Caudate nucleus (tissue), 63 donors: ENCODE measurements at places on chromosomes 4 and X.

- no peak for DNase-seq
Measured at GRCh38 chr4:5082376-5082775, 31.1 kb downstream of the STK32B start.

DNA sequence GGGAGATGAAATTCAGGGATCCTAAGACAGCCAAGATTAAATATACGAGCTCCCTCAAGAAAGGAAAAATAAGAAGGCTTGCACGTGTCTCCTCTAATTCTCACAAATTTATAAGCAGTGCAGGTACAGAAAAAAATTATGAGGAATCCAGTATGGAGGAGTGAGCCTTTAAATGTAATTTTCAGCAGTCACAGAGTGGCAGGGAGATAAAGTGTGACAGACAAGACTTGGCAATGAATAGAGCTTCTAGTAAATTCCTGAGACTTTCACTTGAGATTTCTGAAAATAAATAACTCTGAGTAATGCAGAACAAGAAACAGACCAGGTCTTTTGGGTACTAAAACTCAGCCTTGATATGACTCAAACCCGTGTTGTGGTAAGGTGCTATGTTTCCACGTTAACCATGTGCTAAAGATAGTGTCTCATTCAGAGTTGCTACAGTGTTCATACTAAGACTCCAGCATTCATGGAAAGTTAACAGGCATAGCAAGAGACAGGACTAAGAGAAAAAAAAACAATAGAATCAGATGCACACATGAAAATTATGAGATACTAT, 119.8 kb downstream of the SPOCK3 start:
- DNase-seq: no peak

- DNase-seq: no peak
Measured at GRCh38 chrX:148314876-148315275, 185.5 kb upstream of the AFF2 start.

DNA sequence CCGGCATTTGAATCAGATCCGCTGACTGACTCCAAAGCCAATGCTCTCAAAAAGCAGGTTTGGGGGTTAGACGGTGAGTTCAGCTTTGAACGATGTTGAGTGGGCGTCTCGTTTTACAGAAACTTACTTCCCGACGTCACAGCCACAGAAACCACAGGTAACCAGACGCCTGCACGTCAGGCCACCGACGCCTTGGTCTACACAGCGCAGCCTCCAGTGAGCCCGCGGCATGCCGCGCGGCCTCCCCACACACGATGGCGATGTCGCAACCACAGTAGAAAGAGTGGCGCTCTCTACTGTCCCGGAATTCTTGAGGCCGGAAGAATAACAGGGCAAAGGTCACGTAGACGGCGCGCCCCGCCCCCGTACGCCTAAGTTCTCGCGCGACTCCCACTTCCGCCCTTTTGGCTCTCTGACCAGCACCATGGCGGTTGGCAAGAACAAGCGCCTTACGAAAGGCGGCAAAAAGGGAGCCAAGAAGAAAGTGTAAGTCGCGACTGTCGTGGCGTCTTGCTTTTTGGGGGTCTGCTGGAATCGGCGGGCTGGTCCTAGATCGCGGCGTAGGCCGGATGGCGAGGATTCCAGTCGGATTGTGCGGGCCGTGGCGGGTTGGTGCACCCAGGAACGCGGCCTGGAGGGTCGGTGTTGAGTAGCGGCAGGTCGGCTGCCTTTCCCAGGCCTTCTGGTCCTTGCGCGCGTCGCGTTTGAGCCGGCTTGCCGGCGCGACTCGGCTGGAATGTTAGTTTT, at the start of gene RPS3A:
Gene RPS3A (plus strand): TSS at position 400 of the 747 bp plus-strand sequence. CDS start 25 bp downstream, at position 425.
- DNase-seq: peak; percentile 96

GRCh38 chr4:185256446-185256845, 47.0 kb downstream of the SNX25 start:
- no peak for DNase-seq

GRCh38 chr4:111933703-111934102, 211.6 kb upstream of the FAM241A start:
- DNase-seq: no peak

DNA sequence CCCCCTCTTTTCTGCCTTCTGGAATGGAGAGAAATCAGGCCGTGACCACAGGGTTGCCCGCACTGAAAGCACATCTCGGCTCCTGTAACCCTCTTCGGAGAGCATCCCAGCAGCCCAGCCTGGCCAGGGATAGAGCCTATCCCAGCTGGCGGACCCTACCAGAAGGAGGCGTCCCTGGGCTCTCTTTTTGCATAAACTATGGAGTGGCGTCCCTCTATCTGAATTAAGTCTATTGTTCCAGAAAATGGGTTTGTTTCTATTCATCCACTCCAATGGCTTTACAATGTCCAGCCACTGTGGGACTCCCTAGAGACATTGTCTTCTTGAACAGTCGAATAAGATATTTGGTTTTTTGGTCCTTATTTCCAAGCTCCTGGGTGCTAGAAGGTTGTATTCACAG, 689 bp upstream of the NHSL2 start:
- DNase-seq: no peak

- DNase-seq: no peak
Measured at GRCh38 chr4:128776794-128777216, 32.7 kb upstream of the JADE1 start.

GRCh38 chrX:65610481-65610880, 57.0 kb upstream of the MSN start:
- DNase-seq: no peak

DNA sequence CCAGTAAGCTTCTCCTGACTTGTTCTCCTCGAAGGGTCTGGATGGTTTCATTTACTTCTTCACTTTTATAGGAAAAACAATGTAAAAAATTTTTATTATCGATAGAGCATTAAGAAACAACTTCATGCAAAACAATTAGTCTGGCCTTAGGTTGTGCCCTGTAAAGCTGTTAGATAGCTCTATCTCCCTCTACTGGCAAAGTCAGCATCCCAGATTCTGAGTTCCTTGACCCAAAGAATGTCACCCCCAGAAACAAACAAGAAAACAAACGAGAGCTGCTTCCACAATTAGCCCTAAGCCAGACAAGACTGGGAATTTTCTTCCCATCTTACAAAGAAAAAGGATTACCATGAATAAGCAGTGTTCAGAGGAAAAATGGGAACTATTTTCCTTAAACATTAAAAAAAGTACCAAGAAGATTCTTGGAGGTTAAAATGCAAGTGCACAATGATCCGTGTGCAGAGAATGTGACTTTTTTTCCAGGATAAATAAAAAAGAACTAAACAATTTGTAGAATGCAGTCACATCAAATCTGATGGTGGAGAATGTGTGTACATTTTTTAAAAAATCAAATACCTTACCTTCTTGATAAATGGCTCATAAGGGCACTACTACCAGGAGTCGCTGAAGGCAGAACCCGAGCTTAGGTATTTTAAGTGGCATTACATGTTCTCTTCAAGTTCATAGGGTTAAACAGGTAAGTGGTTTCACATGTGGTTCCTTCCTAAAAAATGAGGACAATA, 293.2 kb downstream of the FBXO8 start:
- no peak for DNase-seq

GRCh38 chrX:72395237-72395636, 89.5 kb upstream of the CITED1 start:
- no peak for DNase-seq

GRCh38 chr4:106273831-106274230, 42.2 kb downstream of the TBCK start:
- DNase-seq: no peak

DNA sequence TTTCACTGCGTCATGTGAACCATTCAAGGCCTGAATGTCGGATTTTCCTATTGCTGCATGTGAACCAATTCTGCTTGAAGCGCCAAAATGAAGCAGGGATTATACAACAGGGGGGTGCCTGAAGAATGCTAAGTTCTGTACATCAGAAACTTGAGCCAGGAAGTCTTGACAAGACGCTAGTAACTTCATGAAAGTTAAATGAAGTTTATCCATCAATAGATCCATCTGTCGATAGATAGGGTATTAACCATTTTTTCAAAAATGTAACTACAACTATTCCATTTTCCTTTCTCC, 590 bp upstream of the NAF1 start:
- no peak for DNase-seq

- DNase-seq: no peak
Measured at GRCh38 chr4:155615081-155615887, 51.4 kb upstream of the GUCY1A1 start.

GRCh38 chrX:274904-275475, 6.2 kb upstream of the PLCXD1 start:
- DNase-seq: no peak

- no peak for DNase-seq
Measured at GRCh38 chr4:101500742-101501141, 153.4 kb upstream of the PPP3CA start.

GRCh38 chr4:145937971-145938611, 532 bp downstream of the ZNF827 start:
- peak; percentile 36 for DNase-seq

DNA sequence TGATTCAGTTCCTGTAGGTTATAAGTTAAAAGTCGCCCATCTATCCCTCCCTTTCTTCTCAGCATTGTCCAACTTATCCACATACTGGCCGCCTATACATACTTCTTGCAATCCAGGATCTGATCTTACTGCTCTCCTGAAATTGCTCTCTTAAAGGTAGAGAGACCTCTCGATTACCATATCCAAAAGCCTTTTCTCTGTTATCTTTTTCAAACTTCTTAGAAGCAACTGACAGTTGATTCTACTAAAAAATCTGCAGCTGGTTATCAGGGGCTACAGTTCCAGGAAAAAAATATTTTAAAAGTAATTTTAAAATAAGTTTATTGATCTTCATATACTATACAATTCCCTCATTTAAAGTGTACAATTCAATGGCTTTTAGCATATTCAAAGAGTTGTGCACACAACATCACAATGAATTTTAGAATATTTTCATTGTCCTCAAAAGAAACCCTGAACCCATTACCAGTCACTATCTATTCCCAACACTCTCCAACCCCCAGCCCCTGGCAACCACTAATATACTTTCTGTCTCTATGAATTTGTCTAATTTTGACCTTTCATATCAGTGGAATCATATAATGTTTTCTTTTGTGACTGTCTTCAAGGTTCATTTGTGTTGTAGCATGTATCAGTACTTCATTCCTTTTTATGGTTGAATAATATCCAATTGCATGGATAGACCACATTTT, 102.0 kb downstream of the HDAC8 start:
- no peak for DNase-seq

DNA sequence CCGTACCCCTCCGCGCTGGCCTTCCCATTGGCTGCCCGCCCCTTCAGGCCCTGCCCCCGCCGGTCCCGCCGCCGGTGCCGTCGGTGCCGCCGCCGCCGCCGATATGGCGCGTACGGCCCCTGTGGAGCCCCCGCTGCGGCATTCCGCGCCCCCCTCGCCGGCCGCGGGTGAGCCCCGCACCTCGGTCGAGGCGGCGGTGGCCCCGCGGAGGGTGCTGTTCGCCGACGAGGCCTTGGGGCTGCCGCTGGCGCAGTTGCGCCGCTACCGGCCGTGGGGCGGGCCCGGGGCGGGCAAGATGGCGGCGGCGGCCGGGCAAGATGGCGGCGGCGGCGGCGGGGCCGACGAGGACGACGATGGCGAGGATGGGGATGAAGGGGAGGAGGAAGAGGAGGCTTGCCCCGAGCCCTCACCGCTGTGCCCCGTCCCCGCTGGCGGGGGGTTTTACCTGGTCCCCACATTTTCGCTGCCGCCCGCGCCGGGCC, at the start of gene PPP1R3F:
Gene PPP1R3F (plus strand): TSS at position 27 of the 482 bp plus-strand sequence. CDS start 77 bp downstream, at position 104.
- DNase-seq: no peak

- DNase-seq: no peak
Measured at GRCh38 chr4:24810871-24811631, 15.7 kb downstream of the SOD3 start.

GRCh38 chrX:79130857-79131256, 13.6 kb upstream of the GPR174 start:
- DNase-seq: no peak

- DNase-seq: peak; percentile 46
Measured at GRCh38 chrX:18674788-18675735, 3.2 kb upstream of the RS1 start.
